NCI-H446 treated with DMSO at 0.1 percent for 48 hours (cell line): ENCODE measurements at places on chromosomes 7 and 10.

DNA sequence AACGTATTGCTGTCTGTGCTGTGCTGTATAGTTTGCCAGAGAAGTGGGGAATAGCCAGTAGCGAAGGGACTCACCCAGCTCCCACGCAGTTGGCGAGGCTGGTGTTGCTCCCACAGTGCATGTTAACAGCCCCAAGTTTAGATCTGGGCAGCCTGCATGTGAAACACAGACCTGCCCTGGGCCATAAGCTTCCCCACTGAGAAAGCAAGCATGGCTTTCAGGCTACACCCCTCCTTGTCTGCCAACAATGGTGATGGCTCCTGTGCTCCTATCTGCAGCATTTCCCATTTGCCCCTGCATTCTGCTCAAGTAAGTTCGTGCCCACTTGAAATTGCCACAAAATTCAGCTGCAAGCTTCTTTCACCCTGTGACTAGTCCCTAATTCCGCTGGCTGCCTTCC, 57.5 kb downstream of the IPMK start:
- no peak for DNase-seq

- DNase-seq, result no peak
These were observed 550.7 kb upstream of the MGMT start for GRCh38 chr10:128916383-128916782.

DNA sequence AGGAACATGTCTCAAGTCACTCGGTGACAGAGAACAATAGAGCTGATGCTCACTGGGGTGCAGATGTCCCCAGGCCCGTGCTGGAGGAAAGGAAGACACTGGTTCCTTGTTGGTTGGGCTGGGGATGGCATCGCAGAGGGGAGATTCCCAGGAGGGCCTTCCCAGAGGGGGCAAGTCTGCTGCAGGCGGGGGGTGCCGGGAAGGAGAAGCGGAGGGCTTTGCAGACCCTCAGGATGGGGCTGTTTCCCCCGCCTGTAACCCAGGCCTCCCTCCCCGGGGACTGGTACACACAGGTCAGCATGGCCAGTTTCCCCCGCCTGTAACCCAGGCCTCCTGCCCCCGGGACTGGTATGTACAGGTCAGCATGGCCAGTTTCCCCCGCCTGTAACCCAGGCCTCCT, 283.8 kb downstream of the DNAJB6 start:
- DNase-seq, result no peak

DNA sequence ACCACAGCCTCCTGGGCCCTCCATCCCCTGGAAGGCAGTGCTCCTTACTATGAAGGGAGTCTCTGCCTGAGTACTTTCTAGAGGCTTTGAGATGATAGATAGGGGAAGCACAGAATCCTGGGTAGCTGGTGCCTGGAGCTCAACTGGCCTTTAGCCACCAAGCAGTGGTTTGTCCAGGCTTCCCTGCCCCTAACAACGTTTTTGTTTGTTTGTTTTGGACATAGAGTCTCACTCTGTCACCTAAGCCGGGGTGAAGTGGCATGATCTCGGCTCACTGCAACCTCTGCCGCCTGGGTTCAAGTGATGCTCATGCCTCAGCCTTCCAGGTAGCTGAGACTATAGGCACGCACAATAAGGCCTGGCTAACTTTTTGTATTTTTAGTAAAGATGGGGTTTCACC, 289.4 kb downstream of the PLXNA4 start:
- no peak for DNase-seq

- no peak for DNase-seq
These were observed 63.6 kb downstream of the ADARB2 start for GRCh38 chr10:1673568-1674345.

DNA sequence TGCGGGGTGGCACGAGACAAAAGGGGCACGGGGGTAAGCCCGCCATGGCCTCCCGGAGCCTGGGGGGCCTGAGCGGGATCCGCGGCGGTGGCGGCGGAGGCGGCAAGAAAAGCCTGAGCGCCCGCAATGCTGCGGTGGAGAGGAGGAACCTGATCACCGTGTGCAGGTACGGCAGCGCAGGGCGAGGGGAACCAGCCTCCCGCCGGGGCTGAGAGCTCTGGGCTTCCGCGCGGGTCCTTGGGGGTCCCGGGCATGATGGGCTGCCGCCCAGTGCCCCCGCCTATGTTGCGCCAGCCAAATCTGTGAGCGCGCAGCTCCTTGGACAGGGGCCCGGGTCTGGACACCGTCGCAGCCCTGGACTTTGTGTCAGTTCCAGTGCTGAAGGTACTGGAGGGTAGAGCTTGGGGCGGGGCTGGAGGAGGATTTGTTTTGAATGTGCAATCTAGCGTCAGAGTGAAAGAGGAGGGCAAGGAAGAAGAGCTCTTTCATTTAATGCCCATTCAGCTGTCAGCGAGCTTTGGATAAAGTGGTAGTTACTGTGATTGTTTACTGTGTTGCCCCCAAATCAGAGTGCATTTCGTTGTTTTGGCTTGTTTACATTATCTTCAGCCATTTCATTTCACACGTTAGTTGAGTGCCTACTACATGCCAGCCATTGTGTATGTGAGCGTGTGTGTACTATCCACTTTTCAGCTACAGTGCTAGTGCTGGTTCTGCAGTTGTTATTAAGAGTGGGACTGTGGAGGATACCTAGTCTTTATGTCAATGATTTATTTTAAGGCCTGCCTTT, 777 bp downstream of the RUNDC3B start:
- DNase-seq, result no peak

GRCh38 chr7:2927592-2927991, 83.5 kb upstream of the GNA12 start:
- DNase-seq, result no peak

DNA sequence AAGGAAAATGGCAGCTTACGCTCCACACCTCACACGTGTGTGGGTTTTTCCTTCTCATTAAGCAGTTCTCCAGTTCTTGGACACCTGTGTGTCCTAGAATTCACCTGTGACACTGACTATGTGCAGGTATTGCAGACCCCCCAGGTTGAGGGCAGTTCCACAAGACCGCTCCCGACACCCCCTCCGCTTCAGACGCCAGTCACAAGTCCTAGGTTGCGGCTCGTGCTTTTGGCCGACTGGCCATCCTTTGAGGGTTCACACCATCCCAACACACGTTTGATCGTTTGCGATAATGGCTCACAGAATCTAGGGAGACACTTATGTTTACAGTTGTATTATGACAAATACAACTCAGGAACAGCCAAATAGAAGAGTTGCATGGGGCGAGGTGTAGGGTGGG, 44.5 kb downstream of the CAMK1D start:
- DNase-seq, result no peak
